Mucosa of descending colon (tissue), 3 donors: ENCODE measurements at places on chromosomes 2 and 18. TPM values are rescaled to one million over a fixed set of nuclear protein-coding genes. Genes with fewer than 3 reads are reported as not detected.
A peak's percentile ranks its signal among the peaks of the same experiment; 100 is the strongest.

DNA sequence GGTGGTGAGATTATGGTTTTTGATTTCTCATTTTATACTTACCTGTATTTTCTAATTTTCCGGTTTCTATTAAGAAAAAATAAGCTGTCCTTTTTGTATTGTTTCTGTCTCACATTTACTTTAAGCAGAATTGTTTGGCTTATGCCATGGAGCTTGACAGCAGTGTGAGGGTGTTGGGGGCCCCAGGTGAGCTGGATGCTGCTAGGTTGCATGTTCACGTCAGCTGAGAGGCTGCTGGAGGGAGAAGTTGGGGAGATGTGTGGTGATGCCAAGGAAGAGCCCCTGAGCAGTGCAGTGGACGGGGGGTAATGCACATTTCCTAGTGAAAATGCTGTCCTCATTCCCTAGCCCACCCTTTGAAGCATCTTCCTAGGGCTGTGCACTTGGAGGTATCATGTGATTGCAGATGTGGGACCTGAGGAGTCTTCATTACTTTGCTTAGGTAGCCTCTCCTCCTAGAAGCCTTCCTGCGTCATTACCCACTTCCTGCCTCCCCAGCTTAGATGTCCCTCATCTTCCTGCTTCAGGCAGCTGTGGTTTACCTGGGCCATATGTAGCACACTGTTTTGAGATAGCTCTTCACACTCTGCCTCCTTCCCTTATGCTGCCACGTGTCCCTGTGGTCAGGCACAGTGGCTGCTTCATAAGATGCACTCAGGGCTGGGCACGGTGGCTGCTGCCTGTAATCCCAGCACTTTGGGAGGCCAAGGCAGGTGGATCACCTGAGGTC lies 16.2 kb downstream of the ATG16L1 start:
- peak; percentile 63 for DNase-seq

DNA sequence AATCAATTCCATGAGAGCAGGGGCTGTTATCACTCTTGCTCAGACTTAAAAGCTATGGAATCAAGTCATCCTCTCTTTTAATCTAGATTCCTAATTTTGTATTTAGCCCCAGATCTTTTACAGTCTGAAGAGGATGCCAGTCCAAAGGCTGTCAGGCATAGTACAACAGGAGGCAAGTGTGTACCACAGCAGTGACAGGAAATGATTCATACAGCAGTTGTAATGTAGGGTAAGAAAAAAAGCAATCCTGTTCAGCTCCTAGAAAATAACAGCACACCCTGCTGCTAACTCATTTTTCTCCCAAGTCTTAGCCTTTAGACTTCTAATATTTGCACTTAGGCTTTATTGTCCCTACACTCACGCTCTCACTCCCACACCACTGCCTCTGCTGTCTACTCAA lies 127.8 kb upstream of the SYT4 start:
- DNase-seq, result no peak

GRCh38 chr2:24121469-24121868 lies 1.7 kb downstream of the PFN4 start:
- DNase-seq, result no peak

DNA sequence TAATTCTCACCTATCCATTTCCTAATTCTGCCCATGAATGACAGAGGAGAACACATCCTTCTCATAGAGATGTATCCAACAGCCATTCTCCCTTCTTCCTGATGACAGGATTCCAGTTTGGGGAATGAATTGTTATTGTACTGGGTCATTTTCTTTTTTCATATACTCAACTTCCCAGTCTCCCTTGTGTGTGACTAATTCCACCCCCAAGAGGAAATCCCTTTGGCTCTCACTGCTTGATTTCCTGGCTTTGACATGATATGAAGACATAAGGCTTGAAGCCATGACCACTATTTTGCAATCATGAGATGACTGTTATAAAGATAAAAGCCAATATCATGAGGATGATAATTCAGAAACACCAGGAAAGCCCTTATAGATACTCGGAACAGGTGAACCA lies 384.7 kb upstream of the ACVR2A start:
- no peak for DNase-seq

Gene ADRA2B
- 0.17 TPM for total RNA-seq

DNA sequence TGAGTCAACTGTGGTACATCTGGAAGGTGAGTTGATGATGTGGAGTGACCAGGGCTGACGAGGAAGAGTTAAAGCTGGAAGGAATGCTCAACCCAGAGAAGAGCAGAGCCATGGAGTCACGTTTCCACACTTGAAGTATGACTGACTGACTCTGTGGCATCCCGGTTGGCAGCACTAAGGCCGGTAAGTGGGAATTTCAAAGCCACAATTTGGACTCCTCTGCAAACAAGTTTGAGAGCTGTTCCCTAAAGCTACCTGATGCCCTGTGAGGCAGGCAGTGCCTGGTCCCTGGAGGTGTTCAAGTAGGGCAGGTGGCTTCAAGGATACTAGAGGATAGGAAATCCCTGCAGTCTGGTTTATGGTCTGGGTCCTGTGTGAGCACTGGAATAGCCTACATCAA lies 69.3 kb upstream of the ITGB6 start:
- DNase-seq, result no peak

DNA sequence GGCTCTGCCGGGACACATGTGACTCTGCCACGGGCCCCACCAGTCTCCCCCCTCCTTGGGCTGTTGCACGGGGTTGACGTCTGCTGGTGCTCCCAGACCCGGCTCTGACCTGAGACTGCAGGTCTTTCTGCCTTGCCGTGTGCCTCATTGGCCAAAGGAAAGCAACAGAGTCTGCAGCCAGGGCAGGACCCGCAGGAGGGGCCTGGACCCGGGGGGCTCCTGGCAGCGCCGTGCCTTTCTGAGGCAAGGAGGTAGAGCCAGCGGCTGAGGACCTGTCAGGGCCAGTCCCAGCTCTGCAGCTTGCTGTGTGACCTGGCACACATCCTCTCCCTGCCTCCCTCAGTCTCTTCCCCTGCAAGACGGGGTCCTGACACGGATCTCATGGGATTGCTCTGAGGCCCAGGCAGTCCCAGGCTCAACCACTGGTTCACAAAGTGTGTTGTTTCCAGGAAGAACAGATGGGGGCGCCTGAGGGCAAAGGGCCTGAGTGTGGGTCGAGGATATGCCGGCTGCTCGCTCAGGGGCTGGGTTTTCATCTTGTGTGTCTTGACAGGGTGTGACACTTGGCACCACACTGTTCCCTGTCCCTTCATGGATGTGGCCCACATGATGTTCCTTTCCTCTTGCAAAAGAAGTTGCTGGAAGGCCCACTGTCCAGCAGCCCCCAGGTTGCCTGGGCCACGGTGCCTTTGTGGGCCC lies 9.0 kb downstream of the CAPN10 start:
- peak; percentile 41 for DNase-seq

DNA sequence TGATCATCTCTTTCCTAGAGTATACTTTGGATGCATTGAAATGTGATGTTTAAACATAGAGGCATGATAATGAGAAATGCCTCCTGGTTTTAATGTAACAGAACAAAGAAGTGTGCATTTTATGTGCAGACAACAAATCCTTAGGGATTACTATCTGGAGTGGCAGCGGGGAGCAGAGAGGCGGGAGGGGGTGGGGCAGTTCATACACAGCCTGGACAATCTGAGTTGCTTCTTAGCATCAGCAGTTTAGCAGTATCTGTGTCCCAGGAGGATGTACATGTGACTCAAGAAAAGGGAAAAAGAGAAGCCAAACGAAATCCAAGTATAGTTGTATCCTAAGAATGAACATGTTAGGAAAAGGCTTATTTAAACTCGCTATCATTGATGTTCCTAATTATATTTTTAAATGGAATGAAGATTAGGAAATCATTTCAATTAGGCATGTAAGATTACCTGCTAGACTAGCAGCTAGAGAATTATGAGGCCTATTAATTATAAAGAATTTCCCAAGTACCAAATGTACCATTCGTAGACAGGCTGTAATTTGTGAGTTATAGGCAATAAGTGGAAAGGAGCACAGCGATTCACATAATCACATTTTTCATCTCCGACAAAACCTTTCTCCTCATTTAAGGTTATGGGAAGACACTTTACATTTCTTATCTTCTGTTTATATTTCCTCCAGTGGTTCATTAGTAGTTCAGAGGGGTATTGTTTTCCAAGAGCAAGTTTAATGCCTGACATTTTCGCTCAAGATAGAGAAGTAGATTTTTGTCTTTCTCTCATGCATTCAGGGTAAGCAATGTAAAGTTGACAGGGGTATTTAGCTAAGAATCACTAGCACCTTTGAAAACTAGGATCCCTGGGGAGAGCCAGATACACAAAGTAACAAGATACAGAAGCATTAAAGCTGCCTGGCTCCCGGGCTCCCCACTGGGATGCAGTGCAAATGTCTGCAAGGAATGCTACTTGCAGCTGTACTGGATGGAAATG lies 141.3 kb upstream of the NOSTRIN start:
- DNase-seq, result no peak

GRCh38 chr18:7579176-7579917 lies 12.2 kb downstream of the PTPRM start:
- DNase-seq, result no peak

Gene TPO
- 5.7 TPM for total RNA-seq

Gene PKDCC
- total RNA-seq, result 88.8 TPM

DNA sequence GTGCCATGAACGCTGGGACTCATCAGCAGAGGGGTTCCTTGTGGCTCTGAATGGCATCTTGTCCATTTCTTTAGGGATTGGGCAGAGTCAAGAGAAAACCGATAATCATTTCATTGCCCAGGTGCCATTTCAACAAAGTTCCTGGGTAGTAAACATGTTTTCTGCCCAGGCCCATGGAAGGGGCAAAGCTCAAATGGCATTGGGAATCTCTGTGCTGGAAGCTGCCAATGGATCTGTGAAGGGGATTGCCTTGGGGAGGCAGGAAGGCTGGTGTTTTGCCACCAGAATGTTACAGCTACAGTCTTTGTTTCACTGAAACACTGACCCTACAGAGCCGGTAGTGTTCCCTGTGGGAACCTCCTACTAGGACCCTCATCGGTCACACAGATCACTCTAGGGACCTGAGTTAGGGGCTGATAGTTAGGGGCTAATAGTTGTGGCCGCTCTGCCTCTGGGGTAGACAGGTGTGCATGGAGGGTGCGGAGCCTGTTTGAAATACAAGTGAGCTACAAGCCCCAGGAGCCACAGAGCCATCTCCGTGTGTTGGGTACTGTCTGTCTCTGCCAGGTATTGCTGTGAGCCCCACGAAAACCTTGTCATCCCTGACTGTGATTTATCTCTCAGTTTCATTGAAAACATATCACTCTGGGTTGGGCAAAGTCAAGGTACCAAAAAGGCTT lies 224.4 kb upstream of the COPS8 start:
- no peak for DNase-seq

DNA sequence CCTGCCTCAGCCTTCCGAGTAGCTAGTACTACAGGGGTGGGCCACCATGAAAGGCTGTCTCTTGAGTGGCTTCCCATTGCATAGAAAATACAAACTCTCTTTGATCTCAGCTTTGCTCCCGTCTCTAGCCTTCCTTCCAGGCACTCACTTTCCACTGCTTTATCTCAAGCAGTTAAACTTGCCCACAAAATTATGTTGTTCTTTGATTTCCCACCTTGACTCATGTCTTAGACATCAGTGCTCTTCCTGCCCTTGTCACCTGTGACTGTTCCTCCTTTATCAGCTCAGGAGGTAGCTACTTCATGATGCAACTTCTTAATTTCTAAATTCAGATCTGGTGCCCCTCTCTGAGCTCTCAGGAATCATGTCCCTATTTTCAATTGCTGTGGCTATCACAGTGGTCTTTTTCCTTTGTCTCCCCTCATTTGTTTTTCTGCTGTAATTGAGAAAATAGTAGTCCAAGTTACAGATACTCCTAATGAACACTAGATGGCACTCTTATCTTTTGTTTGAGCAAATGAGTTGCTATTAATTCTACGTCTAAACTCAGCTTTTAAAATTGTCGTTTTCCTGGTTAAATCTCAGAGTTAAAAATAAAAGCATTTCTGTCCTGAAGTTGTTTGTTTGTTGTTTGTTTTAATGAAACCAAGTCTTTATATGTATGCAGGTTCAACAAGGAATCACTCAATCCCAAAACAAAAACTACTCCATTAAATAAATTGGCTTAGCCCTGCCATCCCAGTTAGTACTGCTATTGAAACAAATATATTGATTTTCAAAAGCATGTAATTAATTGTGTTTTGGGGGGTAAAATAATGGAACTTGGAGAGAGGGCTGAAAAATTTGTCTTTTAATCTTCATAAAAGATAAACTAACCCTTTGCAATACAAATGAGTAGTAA lies 46.9 kb upstream of the GREB1L start:
- DNase-seq, result no peak
